Right renal cortex interstitium (tissue), 3 donors: ENCODE measurements at places on chromosomes 3 and 15. TPM values are rescaled to one million over a fixed set of nuclear protein-coding genes. Genes with fewer than 3 reads are reported as not detected.

Gene P2RY13
- polyA plus RNA-seq, result 1.3 TPM

Gene SERINC4
- not detected for polyA plus RNA-seq

Gene NFKBIZ
- polyA plus RNA-seq, result 6.3 TPM

GRCh38 chr3:153350420-153350819, 188.4 kb downstream of the RAP2B start:
- DNase-seq, result no peak

DNA sequence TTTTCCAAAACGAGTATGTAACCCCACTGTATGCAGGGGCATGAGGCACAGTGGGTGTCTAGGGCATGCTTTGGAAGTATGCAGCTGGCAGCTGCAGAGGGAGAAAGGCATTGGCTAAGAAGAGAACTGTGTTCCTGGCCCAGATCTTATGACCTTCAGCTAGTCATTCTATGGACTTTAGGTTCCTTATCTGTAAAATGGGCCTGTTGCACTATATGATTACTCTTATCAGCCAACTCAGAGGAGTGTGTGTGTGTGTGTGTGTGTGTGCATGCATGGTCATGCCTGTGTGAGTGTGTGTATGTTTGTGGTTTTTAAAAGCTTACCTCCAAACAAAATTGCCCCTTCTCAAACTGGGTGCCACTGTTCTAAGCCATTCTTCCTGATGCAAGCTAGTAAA, 27.4 kb upstream of the CHST2 start:
- DNase-seq, result no peak

DNA sequence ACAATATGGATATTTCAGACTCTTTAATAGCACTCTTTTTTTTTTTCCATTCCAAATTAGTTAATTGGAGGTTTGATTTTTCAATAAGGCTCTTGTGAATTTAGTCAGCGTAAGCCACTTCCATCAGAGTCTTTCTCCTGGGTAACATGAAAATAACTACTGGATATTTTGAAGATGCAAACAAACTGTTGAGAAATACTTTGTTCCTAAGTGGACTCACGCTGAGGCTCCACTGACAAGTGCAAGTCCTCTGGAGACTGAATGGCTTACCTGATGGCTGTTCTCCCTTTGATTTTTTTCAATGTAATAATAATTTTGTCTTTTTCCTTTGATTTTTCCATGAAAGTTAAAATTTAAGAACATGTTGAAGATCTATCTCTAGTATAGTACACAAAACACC, 26.0 kb upstream of the TM4SF1 start:
- DNase-seq, result no peak

DNA sequence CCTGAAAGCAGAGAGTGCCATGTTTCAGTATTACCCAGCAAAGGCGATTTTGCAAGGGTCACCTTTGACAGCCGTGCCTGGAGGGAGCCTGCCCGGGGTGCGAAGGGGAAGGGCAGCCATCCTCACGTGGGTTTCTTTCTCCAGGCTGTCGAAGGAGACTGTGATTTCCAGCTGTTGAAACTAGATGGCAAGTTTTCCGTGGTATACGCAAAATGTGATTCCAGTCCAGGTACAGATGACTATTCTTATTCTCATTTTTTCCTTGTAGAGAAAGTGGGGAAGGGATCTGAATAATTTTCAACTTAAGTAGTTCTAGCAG, 3.4 kb downstream of the AHSG start:
- no peak for DNase-seq

DNA sequence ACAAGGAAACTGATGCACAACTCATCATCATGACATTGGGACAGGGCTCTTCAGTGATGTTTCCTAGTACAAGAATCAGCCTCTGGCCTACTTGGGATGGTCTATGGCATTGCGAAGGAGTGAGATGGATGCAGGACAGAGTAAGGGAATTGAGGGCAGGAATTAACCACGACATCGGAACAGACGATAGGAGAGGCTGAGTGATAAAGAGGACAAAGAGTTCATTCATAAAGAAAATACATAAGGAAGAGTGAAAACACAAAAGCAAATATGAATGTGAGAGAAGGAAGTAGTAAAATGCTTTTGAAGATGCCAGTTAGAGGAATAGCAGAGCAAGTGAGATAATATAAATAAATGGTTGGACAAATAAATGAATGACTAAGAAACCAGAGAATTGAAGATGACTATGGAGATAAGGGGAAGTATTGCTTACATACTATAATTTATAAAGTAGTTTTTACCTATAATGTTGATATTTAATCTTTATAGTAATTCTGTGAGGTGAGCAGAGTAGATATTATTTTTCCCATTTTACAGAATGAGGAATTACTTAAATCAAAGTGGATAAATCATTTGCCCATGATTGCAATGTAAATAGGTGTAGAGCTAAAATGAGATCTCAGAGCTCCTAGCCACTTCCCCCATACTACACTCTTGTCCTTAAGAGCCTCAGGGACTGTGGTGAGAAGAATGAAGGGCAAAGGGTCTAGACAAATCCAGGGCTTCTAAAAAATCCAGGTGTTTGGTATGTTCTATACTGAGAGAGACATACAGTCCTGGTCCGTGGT, 203.3 kb downstream of the DTWD1 start:
- DNase-seq, result no peak
